ENCODE measurements at places on chromosomes 7 and 10.

DNA sequence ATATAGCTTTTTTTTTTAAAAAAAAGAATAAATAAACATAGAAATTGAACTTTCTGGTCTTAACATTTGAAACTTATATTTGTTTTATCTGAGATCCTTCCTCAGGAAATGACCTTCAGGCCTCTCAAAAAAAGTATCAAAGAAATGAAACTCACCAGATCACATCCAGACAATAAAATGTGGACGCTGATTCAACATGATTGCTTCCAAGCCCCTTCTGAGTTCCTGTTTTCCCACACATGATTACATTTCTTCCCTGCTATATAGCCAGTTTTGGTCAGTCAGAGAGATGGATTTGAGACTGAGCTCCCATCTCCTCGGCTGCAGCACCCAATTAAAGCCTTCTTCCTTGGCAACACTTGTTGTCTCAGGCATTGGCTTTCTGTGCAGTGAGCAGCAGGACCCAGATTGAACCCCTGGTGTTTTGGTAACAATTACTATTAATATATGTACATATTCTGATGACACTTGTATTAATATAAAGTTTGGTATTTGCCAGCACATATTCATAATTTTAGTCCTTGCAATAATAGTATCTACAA lies 21.8 kb upstream of the SVIL start:
- no peak for DNase-seq

DNA sequence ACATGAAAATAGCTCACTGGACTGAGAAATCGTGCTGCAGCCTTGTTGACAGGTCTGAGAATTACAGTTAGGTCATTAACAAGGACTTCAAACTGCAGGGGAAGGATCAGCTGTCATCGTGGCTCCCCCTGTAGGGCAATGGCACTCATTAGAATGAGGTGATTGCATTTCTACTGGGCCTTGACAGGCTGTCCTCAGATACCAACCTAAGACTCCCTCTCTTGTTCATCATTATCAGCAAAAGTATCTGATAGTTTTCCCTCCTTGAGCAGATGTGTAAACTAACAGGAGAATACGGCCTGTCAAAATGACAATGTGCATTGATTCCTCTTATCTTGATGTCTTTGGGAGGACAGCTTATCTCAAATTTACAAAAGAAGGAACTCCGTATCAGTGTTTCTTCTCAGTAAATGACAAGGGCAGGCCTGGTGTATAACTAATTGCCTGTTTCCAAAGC lies 648.5 kb upstream of the LRRN3 start:
- no peak for DNase-seq

GRCh38 chr7:4550117-4550516 lies 132.0 kb upstream of the FOXK1 start:
- DNase-seq, result no peak

DNA sequence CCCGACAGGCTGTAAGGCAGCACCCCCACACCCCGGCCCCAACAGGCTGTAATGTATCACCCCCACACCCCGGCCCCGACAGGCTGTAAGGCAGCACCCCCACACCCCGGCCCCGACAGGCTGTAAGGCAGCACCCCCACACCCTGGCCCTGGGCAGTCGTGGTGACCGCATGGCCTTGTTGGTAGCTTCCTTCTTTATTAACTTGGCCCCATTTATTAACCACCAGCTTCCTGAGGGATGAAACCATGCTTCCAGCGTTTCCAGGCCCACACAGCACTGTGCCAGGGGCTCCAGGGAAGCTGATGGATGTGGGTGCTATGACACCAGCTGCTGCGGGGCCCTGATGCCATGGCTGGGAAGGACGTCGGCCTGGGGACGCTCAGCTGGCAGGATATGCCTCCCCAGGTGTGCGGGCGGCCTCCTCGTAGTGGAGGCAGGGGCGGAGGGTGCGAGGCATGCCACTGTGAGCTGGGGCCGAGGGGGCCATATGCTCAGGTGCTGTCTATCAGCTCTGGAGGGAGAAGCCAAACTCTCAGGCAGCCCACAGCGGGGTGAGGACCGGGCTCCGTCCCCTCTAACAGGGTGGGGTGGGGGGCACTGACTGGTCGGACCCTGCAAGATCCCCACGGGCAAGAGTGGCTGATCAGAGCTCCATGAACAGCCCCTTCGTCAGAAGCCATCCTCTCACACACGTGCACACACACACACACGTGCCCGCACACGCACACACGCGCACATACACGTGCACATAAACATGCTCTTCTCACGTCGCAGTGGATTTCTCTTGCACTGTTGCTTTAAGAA lies 311.0 kb downstream of the PTPRN2 start:
- DNase-seq, result no peak

DNA sequence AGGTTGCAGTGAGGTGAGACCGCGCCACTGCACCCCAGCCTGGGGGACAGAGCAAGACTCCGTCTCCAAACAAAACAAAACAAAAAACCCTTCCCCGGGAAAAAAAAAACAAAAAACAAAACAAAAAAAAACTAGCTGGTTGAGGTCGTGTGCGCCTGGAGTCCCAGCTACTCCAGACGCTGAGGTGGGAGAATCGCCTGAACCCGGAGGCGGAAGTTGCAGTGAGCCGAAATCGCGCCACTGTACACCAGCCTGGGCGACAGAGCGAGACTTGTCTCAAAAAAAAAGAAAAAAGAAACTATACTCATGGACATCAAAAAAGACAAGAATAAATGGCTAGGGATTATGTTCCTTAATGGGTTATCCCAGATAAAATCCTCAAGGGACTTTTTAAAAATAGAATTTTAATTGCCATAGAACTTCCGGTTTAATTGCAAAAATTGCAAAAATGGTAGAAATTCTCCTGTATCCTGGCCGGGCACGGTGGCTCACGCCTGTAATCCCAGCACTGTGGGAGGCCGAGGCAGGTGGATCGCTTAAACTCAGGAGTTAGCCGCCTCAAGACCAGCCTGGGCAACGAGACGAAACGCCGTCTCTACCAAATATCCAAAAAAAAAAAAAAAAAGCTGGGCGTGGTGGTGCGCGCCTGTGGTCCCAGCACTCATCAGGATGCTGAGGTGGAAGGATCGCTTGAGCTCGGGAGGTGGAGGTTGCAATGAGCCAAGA lies 37.8 kb downstream of the KLHDC10 start:
- no peak for DNase-seq

DNA sequence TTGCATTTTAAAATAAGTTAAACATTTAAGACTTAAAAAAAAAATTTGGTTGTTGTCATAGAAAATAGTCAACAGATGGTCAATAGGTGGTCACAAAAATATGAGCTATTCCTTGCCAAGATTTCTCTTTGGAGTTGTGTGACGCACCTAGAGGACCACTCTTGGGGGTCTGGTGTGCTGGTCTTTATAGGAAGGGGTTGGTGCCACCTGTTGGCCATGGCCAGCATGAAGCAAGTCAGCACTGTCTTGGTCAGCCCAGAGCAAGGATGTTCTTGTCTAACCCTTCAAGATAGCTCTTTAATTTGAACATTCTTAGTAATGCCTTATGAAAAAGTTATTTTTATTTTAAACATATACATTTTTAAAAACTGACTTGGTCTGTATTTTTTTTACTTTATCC lies 267.9 kb upstream of the CNTNAP2 start:
- DNase-seq, result no peak

- peak; percentile 33 for DNase-seq
Observed at GRCh38 chr7:96949766-96950165, 55.6 kb upstream of the DLX6 start.

DNA sequence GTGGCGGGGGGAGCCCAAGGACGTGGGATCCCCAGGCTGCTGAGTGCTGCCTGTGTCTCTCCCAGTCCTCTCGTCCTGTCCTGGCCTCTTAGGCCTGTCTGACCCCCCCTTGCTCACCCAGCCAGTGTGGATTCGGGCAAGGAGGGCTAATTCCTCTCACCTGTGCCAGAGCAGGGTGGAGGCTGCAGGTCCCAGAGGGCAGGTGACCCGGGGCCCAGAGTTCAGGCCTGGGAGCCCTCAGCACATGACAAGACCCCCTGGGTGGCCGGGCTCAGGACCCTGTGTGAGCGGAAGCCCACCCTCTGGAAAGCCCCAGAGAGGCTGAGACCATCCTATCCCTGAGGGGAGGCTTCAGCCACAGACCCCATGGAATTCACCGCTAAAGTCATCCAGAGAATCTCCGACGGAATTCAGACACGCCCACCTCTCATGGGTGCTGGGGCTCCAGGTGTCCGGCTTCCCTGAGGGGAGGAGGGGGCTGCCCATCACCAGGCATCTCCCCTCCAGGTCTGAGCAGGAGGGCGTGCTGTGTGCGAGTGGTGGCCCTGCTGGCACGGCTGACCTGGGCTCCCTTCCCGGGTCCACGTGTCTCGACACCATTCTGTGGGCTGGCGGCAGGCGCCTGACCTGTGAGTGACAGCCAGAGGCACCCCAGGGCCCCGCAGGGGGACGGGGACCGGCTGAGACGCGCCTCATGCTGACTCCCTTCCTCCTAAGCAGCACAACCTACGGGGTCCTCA lies 5.0 kb downstream of the KNDC1 start:
- no peak for DNase-seq

DNA sequence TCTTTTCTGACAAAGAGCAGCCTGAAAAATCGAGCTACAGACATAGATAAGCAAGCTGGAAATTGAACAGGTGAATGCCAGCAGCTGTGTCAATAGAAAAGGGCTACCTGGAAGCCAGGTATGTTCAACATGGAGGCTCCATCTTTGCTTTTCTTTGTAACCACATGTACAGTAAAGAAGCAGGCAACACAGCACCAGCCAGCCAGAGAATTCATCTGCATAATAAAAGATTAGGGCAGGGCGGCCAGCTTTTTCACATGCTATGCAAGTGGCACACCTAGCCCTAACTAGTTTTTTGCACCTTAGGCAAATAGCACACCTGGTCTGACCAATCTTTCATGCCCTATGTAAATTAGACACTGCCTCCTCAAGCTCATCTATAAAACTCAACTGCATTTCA lies 25.7 kb downstream of the COG5 start:
- no peak for DNase-seq

DNA sequence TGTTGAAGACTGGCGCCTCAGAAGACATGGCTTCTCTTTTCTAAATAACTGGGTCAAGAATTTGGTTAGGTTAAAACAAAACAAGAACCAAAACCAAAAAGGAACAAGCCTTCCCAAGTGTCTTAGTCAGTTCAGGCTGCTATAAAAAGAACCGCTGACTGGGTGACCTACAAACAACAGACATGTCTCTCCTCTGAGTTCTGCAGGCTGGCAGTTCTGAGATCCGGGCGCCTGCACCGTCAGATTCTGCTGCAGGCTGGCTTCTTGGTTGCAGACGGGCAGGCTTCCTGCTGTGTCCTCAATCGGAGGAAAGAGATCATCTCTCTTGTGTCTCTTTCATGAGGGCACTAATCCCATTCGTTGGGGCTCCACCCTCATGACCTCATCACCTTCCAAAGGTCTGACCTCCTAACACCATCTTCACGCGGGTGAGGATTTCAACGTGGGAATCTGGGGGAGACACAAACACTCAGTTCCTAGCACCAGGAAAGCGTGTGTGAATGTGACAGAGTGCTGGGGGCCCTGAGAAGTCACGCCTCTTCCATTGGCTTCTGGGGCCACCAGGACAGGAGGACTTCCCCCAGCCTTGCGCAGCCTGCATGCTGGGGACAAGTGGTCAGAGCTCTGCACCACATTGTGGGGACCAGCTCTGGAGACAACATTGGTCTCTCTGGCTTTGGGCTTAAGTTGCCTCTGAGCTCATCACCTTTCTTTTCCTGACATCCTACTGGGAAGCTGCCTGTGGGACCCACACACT lies 63.1 kb downstream of the ASB13 start:
- DNase-seq, result no peak

DNA sequence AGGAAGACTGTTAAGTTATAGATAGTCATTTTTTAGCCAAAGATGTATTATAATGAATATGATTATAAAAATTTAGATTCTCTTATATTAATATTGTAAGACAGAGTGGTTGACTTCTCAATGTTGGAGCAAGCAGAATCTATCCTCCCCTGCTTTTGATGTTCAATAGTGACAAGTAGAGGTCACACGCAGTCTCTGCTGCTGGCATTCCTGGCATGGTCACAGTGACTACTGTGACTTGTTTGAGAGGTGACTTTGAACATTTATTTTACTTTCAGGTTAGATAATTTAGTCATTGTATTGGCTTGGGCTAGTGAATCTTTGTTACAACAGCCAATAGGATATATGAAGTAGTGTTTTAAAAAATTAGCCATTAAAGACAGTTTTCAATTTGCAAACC lies 13.7 kb upstream of the CD36 start:
- no peak for DNase-seq

DNA sequence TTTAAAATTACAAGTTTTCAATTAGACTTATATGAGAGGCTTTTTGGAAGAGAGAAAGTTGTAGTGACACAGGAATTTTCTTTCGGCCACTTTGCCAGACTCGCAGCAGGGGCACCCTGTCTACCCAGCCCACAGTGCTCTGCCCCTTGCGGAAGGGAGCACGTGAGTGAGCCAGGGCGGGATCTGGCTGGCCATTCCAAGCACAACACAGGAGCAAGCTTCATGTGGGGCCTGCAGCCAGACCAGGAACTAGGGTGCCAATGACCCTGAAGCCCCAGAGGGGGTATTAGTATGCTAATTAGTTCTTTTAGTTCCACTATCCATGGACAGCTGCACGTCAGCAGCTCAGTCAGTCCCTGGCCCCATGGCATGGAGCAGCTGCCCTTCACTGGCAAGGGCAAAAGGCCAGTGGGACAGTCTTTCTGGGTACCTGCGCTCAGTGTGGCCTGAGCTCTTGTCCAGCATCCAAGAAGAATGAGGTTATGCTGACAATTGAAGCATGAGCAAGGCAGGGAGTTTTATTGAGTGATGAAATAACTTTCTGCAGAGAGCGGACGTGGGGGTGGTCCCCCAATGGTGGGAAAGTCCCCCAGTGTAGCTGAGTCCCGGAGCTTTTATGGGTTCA lies 251.1 kb upstream of the CSTF2T start:
- no peak for DNase-seq

Data from DMS79 treated with DMSO at 0.1 percent for 48 hours (cell line).